Posterior vena cava (tissue), 2 donors: ENCODE measurements at places on chromosomes 5 and 9. TPM values are rescaled to one million over a fixed set of nuclear protein-coding genes. Genes with fewer than 3 reads are reported as not detected.

The TTLL11 gene
- 20.4 TPM for total RNA-seq

The SAXO1 gene
- 0.28 TPM for total RNA-seq

The DELE1 gene
- 46.4 TPM for total RNA-seq

The PITX1 gene
- total RNA-seq, result 0.81 TPM

The FAM151B gene
- 2.1 TPM for total RNA-seq

The MEIKIN gene
- total RNA-seq, result 1.4 TPM

The GCNT4 gene
- 3.0 TPM for total RNA-seq

The FAM78A gene
- 3.0 TPM for total RNA-seq

The LCN10 gene
- 9.2 TPM for total RNA-seq

The CDKN2B gene
- total RNA-seq, result 8.2 TPM

The ZNF618 gene
- 9.2 TPM for total RNA-seq

The GLDC gene
- total RNA-seq, result 0.52 TPM

The CARD9 gene
- total RNA-seq, result 3.9 TPM

The PDE6A gene
- total RNA-seq, result not detected

The PARP8 gene
- 27.4 TPM for total RNA-seq

The ZNG1C gene
- 22.9 TPM for total RNA-seq

The PCDHGA10 gene
- 6.6 TPM for total RNA-seq

The SLC6A3 gene
- 0.19 TPM for total RNA-seq

The SLC6A7 gene
- 0.14 TPM for total RNA-seq

The CKMT2 gene
- total RNA-seq, result 26.3 TPM

The PCDHA7 gene
- total RNA-seq, result 0.19 TPM

The PCDH12 gene
- total RNA-seq, result 9.3 TPM

The NR5A1 gene
- total RNA-seq, result 0.14 TPM

The PFN3 gene
- not detected for total RNA-seq

The TMEFF1 gene
- total RNA-seq, result 1.5 TPM

The LRSAM1 gene
- total RNA-seq, result 15.6 TPM

The CCDC171 gene
- total RNA-seq, result 3.1 TPM

The LCN9 gene
- not detected for total RNA-seq

The SLC46A2 gene
- total RNA-seq, result 0.28 TPM

The TRAF1 gene
- total RNA-seq, result 10.2 TPM

The ITK gene
- 1.2 TPM for total RNA-seq

The PCDHGA8 gene
- 2.0 TPM for total RNA-seq

The ALDOB gene
- total RNA-seq, result 0.24 TPM

The TMC1 gene
- 1.00 TPM for total RNA-seq

The CFAP157 gene
- 0.14 TPM for total RNA-seq

The KLHL3 gene
- total RNA-seq, result 11.4 TPM

The CDH12 gene
- total RNA-seq, result not detected

The RPL12 gene
- 1,044 TPM for total RNA-seq

The TSSK1B gene
- total RNA-seq, result not detected

The KIF20A gene
- 0.52 TPM for total RNA-seq

The GADD45G gene
- 9.2 TPM for total RNA-seq

The SLCO4C1 gene
- total RNA-seq, result 0.19 TPM

The CTNND2 gene
- total RNA-seq, result 0.46 TPM

The CWC27 gene
- total RNA-seq, result 21.4 TPM

The SPINK13 gene
- not detected for total RNA-seq

The AFF4 gene
- 78.2 TPM for total RNA-seq
